Ureter (tissue), 1 donor: ENCODE measurements at places on chromosomes 11 and 22. TPM values are rescaled to one million over a fixed set of nuclear protein-coding genes. Genes with fewer than 3 reads are reported as not detected.

The ZNF70 gene
- total RNA-seq = 9.0 TPM

The WBP2NL gene
- 4.2 TPM for total RNA-seq

The CERK gene
- total RNA-seq = 13.0 TPM

The ART5 gene
- not detected for total RNA-seq

GRCh38 chr11:17855531-17856290 lies 121.1 kb downstream of the KCNC1 start:
- no peak for DNase-seq

- DNase-seq = no peak
Observed at GRCh38 chr11:129973068-129973467, 29.6 kb downstream of the PRDM10 start.

DNA sequence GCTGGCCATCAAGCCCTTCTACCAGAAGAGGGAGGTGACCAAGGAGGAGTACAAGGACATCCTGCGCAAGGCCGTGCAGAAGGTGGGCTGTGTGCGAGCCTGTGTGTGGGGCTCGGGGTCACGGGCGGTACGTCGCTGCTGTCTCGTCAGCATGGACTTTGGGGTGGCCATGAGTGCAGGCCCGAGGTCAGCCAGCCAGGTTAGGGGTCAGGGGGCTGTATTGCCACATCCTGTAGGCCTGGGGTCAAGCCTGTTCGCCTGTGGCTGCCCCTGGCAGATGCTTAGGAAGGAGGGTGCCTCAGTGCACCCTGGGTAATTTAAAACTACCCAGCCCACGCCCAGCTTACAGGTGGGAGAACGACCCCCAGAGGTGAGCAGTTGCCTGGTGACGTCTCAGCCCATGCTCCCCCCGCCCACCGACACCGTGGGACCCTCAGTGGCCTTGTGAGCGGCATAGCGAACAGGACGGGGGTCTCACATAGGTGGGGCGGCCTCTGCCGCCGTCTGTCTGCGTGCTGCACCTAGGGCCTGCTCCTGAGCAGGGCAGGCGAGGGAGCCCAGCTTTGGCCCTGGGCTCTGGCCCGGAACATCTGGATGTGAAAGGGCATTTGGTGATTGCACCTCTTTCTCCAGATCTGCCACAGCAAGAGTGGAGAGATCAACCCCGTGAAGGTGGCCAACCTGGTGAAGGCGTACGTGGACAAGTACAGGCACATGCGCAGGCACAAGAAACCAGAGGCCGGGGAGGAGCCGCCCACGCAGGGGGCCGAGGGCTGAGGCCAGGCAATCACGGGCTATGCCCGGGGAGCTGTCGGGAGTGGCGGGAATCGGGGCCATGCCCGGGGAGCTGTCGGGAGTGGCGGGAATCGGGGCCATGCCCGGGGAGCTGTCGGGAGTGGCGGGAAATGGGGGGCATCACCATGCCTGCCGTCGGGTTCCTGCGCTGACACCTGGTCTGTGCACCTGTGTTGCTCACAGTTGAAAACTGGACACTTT lies 4.5 kb downstream of the IRF7 start:
- no peak for DNase-seq

- DNase-seq = no peak
Observed at GRCh38 chr11:61846362-61847020, 18.4 kb downstream of the FADS2 start.
